ENCODE measurements at places on chromosomes 2 and 18.

- DNase-seq = no peak
Measured at GRCh38 chr2:8477552-8478470, 204.0 kb upstream of the ID2 start.

DNA sequence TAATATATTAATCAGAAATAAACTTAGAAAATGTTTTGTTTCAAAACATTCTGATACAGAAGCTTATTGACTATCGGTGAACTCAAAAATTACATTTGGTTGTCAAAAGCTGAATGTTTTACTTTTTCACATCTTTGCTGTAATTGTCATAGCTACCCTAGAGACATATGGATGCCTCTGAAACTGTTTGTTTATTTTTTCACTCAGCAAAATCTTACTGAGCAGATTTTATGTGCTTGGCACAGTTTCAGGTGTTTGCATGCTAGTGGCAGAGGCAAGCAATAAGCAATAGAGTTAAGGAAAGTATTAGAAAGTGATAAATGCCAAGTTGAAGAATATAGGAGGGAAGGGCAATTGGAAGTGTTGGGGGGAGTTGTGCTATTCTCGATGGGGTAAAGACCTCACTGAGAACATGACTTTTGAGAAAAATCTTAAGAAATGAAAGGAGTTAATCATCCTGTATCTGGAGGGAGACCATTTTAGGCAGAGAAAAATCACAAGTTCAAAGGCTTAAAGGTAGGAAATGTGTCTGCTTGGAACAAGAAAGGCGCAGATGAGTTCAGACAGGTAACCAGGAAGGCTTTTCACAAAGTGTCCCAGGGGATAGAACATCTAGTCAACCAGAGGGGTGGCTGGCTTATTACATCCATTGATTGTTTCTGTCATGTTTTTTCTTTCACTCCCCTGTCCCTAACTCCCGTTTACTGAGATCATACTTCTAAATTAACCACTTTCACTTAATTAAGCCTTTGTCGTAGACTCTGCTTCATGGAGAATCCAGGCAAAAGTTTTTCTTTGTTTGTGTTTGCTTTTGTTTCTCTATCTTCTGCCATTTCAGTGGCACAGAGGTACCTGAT lies 27.2 kb upstream of the COBLL1 start:
- no peak for DNase-seq

DNA sequence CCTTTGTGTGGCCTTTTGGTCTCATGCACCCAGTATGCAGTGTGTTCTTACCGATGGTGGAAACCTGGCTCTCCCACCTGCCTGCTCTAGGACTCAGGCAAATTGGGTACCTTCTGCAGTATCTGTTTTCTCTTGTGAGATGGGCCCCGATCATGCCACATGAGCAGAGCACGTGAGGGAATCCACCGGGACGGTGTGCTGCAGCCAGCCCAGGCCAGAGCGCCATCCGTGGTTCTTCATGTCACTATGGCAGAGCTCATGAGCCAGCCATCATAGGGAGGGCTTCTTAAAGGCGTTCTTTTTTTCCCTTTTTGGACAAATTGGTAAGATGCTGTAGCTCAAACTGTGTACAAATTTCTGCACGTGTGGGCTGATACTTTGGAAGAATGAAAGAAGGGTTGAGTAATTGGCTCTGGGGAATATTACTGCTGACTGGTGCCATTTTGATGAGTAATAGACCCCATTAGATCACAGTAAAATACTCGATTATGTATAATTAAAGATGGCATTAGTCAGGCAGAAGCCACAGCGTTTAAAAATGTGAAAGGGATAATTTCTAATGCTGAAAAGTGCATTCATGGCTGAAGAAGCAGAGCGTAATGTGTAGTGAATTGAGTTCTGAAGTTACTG lies 19.2 kb downstream of the SH3RF3 start:
- no peak for DNase-seq

DNA sequence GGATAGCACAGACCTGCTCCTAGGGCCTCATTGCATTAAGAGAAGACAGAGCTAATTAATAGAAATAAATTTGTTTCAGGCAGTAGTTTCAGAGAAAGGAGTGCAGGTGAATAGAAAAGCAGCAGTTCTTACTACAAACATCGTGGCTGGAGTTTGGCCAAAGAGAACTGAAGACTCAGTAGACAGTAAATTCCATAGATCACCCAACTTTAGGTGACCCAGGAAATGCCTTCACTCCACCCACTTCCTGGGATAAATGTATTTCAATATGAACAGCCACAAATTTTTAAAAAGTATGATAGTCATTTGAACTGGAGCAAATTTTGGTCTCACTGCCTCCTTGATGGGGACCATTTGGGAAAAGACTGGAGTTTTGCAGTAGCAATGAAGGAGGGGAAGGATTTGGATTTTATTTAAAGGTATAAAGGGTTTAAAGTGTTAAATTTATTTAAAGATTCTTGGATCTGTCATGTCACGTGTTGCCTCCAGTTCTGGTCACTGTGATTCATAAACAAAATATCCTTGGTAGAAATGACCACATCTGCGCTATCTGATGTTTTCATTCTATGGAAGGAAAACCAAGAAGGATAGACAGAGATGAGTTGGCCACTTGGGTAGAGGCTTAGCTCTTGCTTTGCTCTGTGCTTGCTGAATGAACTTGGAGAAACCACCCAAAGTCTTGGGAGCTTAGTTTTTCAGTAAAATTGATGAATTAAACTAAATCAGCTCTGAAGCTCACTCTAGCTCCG lies 390.2 kb downstream of the THSD7B start:
- no peak for DNase-seq

DNA sequence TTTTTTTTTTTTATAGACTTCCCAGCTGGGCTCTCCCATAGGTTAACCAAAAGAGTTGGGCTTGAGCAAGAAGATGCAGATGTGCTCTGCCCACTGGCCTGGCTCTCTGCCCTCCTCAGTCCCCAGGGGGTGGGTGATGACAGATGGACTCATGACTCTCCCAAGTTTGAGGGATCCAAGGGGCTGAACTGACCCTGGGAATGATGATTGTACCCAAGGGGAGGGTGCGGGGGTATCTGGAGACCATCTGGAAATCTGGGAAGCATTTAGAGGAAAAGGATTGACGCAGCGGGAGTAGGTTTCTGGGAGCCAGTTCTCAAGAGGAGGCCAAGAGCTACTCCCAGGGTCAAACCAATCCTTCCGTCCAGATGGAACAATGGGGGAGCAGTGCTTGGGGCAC lies 330.8 kb downstream of the CYP26B1 start:
- DNase-seq = no peak

- no peak for DNase-seq
Measured at GRCh38 chr2:12169721-12170120, 423.3 kb downstream of the LPIN1 start.

- no peak for DNase-seq
Measured at GRCh38 chr2:16612490-16612889, 53.1 kb downstream of the CYRIA start.

DNA sequence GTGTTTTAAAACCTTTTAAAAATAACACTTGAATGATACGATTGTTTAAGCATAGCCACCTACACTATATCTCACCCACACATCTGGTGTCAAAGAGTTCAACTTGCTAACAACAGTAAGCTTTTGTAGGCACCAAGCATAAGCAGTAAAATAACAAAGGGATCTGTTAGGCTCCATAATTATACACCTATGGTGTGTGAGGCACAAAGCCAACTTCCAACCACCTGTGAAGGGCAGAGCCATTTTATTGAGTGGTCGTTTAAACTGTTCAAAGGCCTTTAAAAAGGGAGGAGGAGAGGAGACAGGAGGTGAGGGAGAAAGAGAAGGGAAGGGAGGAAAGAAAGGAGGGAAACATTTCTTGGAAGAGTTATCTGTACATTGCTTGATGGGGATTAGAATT lies 27.9 kb downstream of the NEMP2 start:
- no peak for DNase-seq

- no peak for DNase-seq
Measured at GRCh38 chr18:47632970-47633635, 297.4 kb downstream of the SMAD2 start.

DNA sequence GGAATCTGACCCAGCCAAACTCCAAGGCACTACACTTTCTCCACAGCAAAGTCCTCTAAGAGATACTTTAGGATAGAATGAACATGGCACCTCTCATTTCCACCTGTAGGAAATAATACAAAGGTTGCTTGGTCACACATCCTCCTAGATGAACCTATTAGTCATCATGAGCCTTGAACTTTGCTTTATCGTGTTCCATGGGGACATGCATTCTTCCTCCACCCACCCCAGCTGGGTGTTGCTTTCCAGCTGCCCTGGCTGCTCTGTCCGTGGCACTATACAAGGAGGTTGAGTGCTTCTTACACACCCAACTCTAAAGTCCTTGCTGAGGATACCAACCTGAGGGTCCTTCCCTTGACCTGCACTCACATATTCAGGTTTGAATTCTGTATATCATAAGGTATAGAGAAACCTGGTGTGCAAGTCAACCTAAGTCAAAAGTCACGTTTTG lies 52.7 kb downstream of the SPRED2 start:
- DNase-seq = no peak

- DNase-seq = no peak
Measured at GRCh38 chr18:48274301-48274700, 134.9 kb downstream of the ZBTB7C start.

DNA sequence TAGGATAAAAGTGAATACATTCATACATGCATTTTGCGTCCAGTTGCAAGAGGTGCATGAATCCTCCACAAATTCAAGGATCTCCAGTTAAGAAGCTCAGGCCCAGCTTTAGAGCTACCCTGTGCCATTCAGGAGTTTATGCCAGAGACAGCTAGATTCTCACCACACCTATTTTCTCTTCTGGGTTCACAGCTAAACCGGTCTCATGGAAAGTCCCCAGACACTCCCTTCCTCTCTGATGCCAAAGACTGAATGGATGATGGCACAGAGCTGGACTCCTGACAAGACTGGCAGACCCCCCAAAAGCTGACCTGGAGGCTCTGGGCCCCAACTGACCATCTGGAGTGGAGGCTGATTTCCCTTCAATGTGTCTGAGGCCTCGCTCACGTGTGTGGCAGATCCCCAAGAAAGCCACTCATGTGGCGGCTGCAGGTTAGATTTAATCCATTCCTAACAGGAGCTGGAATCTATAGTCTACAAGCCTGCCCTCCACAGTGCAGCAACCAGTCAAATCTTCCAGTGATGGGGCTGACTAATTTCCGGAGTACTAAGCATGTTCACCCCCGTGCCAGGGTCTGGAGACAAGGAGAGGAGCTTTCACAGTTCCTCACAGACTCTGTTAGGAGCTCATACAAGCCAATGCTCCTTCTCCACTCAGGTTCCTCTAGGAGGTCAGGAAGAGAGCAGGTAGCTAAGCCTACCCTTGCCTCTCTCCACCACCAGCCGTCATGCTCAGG lies 257.1 kb downstream of the BCL11A start:
- no peak for DNase-seq

DNA sequence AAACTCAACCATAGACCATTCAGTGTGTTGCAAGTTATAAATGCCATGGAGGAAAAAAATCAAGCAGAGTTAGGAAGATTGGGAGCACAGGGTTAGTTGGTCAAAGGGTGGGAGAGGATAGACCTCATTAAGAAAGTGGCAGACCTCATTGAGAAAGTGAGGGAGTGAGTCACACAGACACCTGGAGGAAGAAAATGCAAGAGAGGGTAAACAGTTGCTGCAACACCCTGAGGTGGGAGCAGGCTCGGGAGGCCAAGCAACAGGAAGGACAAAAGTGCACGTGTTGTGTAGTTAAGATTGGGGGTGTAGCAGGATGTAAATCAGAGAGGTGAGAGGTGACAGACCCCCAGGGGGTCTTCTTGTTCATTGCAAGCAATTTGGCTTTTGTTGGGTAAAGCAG lies 6.4 kb downstream of the IL1RL1 start:
- DNase-seq = no peak

- DNase-seq = no peak
Measured at GRCh38 chr2:88032070-88032702, 15.8 kb upstream of the RNU2-63P start.

DNA sequence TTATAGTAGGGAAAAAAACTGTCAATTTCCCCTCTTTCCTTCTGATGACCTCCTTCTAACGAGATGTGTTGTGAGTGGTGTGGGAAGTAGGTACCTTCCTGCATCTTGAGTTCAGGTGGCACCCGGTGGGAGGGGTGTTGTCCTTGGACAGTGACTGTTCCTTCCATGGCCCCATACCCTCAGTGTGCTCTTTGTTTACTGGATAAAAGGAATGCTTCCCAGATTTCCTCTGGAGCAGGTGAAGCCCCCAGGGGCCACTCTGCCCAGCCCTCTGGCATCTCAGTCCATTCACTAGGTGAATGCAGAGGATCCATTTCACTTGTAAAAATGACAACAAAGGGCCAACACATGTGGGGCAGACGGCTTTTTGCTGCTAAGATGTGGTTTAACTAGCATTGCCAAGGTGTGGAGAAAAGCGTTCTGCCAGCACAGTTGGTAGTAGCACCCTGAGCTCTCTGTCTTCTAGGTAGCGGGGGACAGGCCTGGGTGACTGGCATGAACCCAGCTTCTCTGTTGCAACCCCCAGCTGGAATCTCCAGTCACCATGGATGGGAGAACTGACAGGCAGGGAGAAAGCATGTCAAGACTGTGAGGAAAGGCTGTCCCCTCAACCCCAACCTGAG lies 6.9 kb downstream of the GDF7 start:
- no peak for DNase-seq

DNA sequence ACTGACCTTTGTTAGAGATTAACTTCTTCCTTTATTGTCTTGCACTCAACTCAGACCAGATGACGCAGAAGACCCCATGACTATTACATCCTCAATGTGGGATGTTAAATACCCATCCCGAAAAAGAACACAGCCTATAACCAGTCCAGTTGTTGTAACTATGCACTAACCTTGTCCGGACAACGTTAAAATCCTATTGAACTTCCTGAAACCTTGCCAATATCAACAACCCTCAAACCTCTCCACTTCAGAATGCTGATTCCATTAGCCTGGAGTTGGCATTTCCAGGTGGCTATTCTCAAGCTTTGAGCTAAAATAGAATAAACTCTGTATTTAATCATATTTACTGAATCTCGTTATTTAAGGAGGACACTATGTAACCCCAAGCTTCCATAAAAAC lies 13.6 kb downstream of the NMS start:
- no peak for DNase-seq

- no peak for DNase-seq
Measured at GRCh38 chr2:207054521-207054920, 111.2 kb downstream of the KLF7 start.

DNA sequence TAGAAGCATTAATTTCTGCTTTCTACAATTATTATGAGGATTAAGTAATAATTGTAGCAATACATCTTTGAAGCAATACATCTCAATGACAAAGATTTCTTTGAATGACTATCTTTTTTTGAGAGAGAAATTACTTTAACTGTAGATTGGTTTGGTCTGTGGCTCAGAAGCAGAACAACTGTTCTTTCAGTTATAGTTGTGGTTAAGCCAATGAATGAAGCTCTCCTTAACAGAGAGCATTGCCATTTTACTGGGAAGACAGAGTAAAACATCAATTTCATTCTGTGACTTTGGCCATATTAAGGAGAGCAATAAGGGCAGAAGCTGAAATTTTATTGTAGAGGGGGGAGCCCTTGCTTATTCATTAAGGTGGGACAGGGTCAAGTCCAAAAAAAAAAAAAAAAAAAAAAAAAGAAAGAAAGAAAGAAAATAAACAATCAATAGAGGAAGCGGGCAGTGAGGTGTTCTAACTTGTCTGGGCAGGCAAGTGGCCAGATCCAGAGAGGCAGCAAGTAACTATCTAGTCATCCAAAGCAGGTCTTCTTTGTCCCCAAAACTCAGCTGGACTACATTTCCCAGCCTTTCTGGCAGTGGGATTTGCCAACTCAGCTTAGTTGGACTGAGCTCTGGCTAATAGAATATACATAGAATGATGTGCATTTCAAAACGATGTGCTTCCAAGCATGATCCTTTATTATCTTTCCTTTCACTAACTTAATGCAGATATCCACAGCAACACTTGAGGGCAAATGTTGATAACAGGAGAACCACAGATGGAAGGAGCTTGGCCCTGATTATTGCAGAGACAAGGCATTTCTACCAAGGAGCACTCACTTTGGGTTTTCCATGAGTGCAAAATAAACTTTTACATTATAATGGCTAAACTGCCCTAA lies 462.7 kb upstream of the CDH20 start:
- no peak for DNase-seq

Measured in liver (tissue), 10 donors.